ENCODE measurements at places on chromosomes 2 and 18.

DNA sequence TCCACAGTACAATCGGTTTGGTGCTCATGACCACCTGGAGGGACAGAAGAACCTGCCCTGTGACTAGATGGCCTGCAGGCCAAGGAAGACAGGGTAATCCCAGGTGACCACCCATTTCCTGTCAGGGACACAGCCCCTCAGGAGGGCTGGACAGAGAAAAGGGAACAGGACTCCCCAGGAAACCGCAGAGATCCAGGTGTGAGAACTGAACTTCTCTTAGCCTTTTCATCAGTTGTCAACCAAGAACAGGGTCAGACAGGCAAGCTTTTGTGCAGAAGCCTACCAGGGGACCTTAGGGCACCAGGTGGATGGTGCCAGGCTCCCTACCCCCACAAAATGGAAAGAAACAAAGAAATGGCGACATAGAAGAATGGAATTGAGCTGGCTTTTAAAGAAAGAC lies 132.3 kb downstream of the HDAC4 start:
- peak overlapping the region; percentile 92 for H3K27ac ChIP-seq
- no peak overlapping the region for H3K4me3 ChIP-seq
- peak; percentile 24 for DNase-seq
- H3K36me3 ChIP-seq = no peaks in the 10 kb centered on the region
- H3K4me1 ChIP-seq = peaks cover 44% of the 10 kb centered on the region

DNA sequence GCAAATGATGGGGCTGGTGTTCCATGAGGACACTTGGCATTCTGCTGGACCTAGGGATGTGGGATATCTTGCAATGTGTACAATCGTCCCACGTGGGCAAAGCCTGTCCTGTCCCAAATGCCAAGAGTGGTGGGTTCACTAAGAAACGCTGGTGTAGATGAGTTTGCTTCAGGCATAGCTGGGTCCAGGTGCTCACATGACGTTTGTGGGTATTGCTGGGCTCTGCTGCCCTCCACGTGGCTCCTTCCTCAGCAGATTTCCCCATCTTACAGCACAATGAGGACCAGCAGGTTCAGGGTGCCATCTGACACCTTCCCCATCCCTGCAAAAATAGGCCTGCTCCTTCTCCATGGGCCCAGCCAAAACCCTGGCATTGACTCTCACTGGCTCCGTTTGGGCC lies 105.9 kb downstream of the SEPTIN10 start:
- no peak overlapping the region for H3K4me3 ChIP-seq
- H3K36me3 ChIP-seq = no peaks in the 10 kb centered on the region
- H3K27me3 ChIP-seq = no peaks in the 10 kb centered on the region
- no peak overlapping the region for H3K27ac ChIP-seq
- no peak for DNase-seq

DNA sequence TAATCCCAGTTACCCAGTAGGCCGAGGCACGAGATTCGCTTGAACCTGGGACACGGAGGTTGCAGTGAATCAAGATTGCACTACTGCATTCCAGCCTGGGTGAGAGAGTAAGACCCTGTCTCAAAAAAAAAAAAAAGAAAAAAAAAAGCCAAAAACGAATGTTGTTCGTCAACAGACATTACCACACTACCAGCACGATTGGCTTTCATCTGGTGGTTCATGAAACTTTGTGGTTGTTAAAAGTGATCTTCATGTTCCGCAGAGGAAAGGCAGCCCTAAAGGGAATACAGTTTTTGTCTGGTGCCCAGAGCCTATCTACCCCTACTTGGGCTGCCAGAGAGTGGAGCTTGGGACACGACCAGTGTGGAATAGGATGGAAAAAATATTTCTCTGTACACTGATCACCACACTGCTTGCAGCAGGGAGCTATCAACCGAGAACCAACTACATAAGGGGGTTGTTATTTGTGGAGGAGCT lies 13.6 kb upstream of the CXCR4 start:
- no peaks in the 10 kb centered on the region for H3K36me3 ChIP-seq
- H3K4me3 ChIP-seq = no peak overlapping the region
- no peaks in the 10 kb centered on the region for H3K27me3 ChIP-seq
- DNase-seq = no peak
- no peaks in the 10 kb centered on the region for H3K4me1 ChIP-seq

- DNase-seq = no peak
- H3K4me3 ChIP-seq = no peak overlapping the region
- H3K4me1 ChIP-seq = no peaks in the 10 kb centered on the region
- H3K27me3 ChIP-seq = no peaks in the 10 kb centered on the region
These were observed 104.0 kb downstream of the DNER start for GRCh38 chr2:229610333-229610732.

DNA sequence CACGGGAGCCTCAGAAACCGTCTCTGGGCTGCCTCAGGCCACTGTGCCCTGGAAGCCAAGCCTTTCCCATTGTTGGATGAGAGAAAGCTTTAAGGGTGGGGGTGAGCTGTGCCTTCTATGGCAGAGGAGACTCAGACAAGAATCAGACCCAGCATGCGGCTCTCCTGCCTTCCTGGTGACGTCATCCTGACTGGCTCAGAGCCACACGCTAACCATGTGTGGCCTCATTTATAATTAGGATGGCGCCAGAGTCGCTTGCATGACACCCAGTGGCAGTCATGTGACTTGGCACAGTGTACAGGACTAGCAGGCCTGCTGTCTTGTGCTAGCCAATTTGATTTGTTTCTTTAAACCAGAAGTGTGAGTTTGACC lies 99.1 kb downstream of the SH3BP4 start:
- DNase-seq = peak; percentile 92
- no peak overlapping the region for H3K4me3 ChIP-seq
- peaks cover 12% of the 10 kb centered on the region for H3K4me1 ChIP-seq
- H3K36me3 ChIP-seq = no peaks in the 10 kb centered on the region

DNA sequence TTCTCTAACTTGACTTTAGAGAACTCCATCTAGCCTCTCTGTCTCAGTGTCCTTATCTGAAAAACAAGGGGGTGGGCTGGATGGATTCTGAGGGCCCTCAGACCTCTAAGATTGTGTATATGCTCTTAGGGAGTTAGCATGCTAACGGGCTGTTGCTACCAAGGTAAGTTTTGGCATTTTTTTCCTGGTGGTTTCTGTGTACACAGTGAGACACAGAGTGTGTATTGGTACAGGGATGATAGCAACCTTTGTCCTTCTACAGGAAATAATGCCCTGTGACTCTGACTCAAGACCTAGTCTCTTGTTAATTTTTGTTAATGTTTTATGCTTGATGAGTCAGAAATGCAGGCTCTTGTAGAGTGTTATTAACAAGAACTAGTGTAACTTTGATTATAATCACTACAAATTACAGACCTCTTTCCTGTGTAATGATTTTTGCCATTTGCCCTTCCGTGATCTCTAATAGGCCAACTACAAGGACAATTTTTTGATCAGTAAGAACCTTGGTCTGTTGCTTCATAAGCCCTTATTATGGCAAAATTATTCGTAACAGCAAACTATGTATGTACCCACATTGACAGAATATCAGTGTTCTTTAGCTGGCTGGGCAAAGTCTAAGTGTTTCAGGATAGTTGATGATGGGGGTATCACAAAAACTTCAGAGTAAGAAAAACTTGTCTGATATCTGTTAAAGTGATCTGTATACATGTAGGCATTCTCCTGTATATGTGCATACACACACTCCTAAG lies 89.7 kb downstream of the SPTBN1 start:
- no peaks in the 10 kb centered on the region for H3K36me3 ChIP-seq
- DNase-seq = no peak
- H3K4me3 ChIP-seq = no peak overlapping the region
- H3K27ac ChIP-seq = peak overlapping the region; percentile 80
- H3K4me1 ChIP-seq = peaks cover 13% of the 10 kb centered on the region

All from colonic mucosa (tissue), 4 donors.